ENCODE measurements at places on chromosomes 16 and 17.

- H3K36me3 ChIP-seq: peaks cover 45% of the 10 kb centered on the region
- H3K27me3 ChIP-seq: no peaks in the 10 kb centered on the region
- H3K27ac ChIP-seq: no peak overlapping the region
- no peak overlapping the region for H3K4me3 ChIP-seq
- no peak for DNase-seq
Measured at GRCh38 chr16:1640261-1640941, 28.2 kb downstream of the CRAMP1 start.

DNA sequence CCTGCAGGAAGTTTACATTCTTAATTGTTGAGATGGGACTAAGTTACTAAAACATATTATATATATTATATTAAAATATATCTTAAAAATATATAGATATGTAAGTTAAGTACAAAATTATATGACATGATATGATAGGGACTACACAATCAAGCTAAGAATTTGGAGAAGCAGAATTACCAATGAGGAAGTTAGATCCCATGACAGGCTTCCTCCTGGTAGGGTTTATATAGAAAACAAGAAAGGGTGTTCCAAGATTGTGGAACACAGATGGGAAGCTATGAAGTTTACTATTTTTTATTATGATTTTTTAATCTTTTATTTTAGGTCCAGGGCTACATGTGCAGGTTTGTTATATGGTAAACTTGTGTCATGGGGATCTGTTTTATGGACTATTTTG, 260.8 kb upstream of the ZFHX3 start:
- H3K27ac ChIP-seq: no peak overlapping the region
- H3K27me3 ChIP-seq: no peaks in the 10 kb centered on the region
- no peak overlapping the region for H3K4me3 ChIP-seq
- H3K4me1 ChIP-seq: no peaks in the 10 kb centered on the region
- DNase-seq: no peak
- no peaks in the 10 kb centered on the region for H3K36me3 ChIP-seq

DNA sequence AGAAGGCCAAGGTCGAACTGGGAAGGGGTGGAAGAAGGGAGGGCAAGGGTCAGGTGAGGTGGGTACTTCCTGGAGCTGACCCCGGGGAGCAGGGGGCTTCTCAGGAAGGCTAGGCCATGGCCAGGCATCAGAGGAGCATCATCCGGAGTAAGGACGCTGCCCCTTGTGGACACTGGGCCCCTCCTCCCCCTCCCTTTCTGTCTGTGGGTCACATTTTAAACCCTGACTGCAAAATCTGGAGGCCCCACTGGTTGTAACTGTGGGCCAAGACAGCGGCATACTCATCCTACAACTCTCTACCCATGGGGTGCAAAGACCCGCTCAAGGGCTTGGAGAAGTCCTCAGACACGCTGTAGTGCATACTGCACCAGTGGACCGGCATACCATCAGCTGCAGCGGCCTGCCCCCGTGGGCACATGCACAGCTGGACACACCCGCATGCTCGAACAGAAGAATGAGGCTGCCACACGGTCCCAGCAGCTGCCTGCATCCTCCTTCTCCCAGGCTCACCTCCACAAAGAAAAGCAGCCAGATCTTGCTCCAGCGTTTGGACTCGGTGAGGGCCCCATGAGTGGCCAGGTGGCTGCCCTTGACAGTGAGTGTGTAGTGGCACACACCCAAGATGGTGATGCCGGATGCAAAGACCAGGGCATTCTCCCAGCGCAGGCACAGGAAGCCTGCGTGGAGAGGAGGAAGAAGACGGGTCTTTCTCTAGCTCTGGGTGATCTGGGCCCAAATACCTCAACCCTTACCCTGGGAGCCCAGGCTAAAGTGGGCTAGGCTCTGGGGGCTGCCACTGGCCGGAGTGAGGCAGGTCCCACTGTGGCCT, 1.2 kb downstream of the FADS6 start:
- peaks cover 83% of the 10 kb centered on the region for H3K27me3 ChIP-seq
- no peak for DNase-seq
- no peaks in the 10 kb centered on the region for H3K36me3 ChIP-seq
- H3K4me1 ChIP-seq: peaks cover 4% of the 10 kb centered on the region
- H3K27ac ChIP-seq: no peak overlapping the region

GRCh38 chr16:86994651-86995171, 322.5 kb downstream of the C16orf95 start:
- peaks cover 13% of the 10 kb centered on the region for H3K27me3 ChIP-seq
- no peak overlapping the region for H3K27ac ChIP-seq
- peaks cover 2% of the 10 kb centered on the region for H3K4me1 ChIP-seq
- no peaks in the 10 kb centered on the region for H3K36me3 ChIP-seq
- no peak overlapping the region for H3K4me3 ChIP-seq

GRCh38 chr17:33220036-33220435, 73.1 kb downstream of the ASIC2 start:
- no peak overlapping the region for H3K27ac ChIP-seq
- no peak overlapping the region for H3K4me3 ChIP-seq
- no peaks in the 10 kb centered on the region for H3K4me1 ChIP-seq
- peaks cover 9% of the 10 kb centered on the region for H3K27me3 ChIP-seq
- DNase-seq: no peak
- no peaks in the 10 kb centered on the region for H3K36me3 ChIP-seq
